ENCODE measurements at places on chromosomes 13 and 19.

DNA sequence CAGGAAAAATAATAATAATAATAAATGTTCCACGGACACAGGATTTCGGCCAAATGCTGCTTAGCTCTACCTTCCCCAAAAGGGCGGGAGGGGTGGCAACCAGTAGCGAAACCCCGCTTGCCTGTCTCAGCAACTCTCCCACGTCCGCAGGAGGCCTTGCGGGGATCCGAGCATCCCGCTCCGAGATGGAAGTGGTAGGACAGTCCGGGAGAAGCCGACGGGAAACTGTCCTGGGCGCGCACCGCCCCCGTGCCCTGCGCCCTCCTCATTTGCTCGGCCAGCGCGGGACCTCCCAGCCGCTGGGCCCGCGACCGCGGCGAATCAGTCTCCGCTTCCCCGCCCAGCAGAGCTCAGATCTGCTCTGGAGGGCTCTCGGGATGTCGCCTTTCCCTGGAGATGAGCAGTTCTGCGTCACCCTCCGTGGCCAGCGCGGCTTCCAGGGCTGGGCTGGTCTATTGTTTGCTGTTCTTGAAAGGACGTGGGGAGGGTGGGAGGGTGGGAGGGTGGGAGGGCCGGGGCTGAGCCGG, 48.9 kb upstream of the PABPC3 start:
- peak; percentile 27 for DNase-seq

DNA sequence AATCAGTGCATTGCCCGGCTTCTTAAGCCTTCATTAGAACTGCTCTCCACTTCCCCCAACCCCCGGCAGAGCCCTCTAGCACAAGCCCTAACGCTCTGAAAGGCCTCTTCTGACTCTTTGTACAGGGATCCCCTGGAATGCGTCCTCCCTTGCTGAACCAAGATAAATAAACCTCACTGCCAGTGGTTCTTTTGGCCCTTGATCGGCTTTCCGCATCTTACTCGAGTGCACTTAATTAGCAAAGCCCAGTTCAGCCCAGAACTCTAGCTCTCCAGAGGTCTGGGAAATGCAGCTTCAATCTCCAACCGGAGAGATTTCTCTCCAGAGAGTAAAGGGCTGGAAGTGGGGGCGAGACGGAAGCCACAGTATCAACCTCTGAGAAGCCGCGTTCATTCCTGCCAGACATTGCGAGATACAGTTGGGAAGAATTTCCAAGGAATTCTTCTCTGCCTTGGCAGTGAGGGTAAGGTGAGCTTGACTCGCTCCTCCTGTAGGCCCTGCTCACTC, 8.7 kb upstream of the ZNF444 start:
- DNase-seq: no peak

- no peak for DNase-seq
Observed at GRCh38 chr13:28041501-28041900, 53.0 kb upstream of the URAD start.

GRCh38 chr19:11814700-11815035, 595 bp downstream of the ZNF440 start:
- DNase-seq: no peak

- DNase-seq: peak; percentile 72
Observed at GRCh38 chr19:46840498-46840942, 10.1 kb downstream of the AP2S1 start.

DNA sequence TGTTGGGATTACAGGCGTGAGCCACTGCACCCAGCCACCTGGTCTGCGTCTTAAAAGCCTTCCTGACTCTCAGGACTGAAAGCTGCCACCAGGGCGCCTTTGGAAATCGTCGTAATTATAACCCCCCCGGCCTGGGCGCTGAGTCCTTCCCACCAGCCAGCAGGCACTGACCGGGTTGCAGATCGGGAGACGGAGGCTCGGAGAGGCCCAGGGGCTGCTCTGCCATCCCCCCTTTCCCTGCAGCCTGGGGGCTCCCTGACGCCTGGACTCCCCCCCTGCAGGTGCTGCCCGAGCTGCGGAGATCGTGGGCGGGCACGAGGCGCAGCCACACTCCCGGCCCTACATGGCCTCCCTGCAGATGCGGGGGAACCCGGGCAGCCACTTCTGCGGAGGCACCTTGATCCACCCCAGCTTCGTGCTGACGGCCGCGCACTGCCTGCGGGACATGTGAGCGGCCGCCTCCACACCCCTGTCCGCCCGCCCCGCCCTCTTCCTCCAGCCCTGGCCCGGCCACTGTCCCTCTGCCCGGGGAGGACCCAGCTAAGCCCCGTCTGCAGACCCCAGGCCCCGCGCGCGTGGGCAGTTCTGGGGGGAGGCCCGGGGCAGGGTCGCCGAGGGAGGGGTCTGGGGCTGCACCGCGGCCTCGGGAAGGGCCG, 2.5 kb downstream of the PRTN3 start:
- DNase-seq: no peak

DNA sequence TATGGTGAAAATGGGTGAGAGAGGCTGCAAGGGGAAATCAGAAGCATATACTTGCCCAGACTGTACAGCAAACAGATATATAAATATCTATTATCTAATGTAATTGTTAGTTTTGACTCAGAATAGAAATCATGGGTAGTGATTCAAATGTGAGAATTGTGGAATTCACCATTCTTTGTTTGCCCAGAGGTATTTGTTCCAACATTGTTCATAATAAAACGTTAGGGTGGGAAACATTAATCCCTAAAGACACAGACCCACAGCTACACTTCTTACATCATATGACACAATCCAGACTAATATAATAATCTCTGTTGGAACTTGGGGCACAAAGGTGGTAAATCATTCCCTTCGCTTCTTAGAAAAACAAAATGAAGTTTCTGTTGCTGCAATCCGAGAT, 646.5 kb upstream of the SLITRK6 start:
- no peak for DNase-seq

DNA sequence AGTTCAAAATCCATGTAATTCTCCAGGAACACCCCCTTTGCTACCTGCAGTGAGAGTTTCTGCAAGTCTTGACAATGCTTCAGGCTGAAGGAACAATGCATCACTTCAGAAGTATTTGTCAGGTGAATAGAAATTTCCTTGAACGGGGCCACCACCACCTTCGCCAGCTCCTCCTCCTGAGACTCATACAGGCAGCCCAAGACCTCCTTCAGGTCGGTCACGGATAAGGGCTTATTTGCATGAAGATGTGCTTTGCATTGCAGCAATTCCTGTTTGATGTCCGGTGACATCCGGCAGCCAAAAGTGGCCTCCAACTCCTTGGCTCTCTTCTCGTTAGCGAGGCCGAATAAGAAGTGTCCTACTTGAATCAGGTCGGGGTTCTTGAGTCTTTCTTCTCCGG, 8.4 kb downstream of the NLRP7 start:
- DNase-seq: no peak

GRCh38 chr19:13094106-13094504, 8.6 kb downstream of the LYL1 start:
- DNase-seq: no peak

GRCh38 chr13:73693215-73693614, 441.0 kb downstream of the KLF12 start:
- no peak for DNase-seq

- DNase-seq: no peak
Observed at GRCh38 chr13:106595625-106596024, 27.7 kb upstream of the ARGLU1 start.

DNA sequence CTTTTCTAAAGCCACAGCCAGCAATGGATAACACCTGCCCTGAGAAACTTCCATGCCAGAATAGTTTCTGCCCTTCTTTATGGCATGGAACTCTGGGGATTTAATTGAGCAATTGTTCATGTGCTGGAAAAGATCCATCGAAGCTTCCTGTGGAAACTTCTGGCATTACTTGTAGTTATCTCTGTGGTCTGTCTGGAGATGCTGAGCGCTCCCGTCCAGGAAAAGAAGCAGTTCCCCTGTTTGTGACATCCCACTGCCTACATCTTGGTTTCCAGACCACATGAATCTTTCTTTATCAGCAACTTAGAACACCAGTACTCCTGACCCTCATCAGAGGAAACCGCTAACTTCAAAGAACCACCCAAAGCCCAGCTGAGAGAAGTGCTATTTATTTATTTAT, 24.6 kb downstream of the FLT1 start:
- DNase-seq: no peak

- DNase-seq: no peak
Observed at GRCh38 chr19:47786566-47786965, 8.1 kb downstream of the SELENOW start.

DNA sequence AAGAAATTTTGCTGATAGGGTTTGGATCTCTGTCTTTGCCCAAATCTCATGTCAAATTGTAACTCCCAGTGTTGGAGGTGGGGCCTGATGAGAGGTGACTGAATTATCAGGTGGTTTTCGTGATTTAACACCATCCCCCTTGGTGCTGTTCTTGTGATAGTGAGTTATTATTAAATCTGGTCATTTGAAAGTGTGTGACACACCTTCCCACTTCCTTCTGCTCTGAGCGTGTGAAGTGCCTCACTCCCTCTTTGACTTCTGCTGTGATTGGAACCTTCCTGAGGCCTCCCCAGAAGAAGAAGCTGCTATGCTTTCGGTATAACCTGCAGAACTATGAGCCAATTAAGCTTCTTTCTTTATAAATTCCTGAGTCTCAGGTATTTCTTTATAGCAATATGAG, 632.0 kb downstream of the SLITRK5 start:
- DNase-seq: no peak

DNA sequence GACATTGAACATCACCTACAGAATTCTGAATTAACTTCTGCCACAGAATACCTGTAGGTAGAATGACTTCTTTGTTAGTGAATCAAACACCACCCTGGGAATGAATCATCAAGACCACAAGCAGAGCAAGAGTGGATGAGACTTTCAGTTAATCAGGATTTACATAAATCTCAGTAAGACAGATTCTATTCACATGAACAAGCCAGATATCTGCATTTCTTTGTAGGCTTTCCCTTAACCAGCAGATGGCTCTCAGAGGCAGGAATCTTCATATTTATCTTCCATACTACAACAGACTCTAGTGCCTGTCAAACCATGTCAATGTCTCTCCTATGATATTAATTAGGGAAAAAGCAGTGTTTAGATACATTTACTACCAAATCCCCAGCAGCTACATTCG, 412.1 kb downstream of the KLF12 start:
- peak; percentile 26 for DNase-seq

DNA sequence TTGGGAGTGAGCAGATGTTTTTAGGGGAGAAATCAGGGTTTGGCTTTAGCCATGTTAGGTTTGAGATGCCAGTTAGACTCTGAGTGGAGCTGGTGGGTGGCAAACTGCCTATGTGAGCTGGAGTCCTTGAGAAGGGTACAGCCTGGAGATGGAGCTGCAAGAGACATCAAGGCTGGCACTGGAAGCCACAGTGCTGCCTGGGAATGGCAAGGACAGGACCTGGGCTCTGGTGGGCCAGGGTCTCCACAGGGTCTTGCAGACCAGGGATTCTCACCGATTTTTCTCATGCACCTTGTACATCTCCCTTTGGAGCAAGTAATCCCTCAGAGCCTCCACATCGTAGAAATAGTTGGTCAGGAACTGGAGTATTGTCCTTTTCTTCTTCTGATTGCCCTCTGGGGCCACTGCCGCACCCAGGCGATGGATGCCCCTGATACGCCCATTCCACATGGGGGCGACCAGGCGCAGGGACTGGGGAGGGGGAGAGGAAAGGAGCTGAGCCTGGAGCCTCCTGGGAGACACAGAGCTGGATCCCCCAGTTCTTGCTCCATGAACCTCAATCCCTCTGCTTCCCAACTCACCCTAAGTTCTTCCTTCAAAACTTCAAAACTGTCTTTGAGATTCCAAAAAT, 1.7 kb downstream of the DMAC2 start:
- DNase-seq: no peak

Measured in GM10248 (cell line).